Activated CD8-positive, alpha-beta memory T cell treated with anti-CD3 and anti-CD28 coated beads, Interleukin-2, amount 50 U/mL, for 4 hours (primary cell): ENCODE measurements at places on chromosomes 1 and 21.
A peak's percentile ranks its signal among the peaks of the same experiment; 100 is the strongest.

- DNase-seq: no peak
Observed at GRCh38 chr1:111280267-111280666, 10.4 kb upstream of the CHIA start.

DNA sequence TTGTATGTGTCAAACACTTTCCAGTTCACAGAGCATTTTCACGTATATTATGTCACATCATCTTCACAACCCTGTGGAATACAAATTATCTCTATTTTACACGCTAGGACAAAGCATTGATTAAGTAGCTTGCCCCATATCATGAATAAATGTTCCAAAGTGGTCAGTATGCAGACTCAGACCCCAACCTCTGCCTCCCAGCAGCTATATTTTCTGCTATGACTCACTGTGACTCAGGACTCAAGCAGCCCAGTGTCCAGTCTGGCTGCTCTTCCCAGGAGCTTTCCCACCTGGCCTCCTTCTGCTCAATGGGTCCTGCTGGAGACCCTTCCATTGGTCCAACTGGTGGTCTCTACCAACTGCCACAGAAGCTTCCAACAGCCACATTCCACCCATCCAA is 56.0 kb upstream of the RAP1A start:
- no peak for DNase-seq

- no peak for DNase-seq
Observed at GRCh38 chr1:156676820-156677615, at the start of gene NES. Gene NES, minus strand, starts transcription at chr1:156677407. Its CDS starts 143 bp downstream, at chr1:156677264.

DNA sequence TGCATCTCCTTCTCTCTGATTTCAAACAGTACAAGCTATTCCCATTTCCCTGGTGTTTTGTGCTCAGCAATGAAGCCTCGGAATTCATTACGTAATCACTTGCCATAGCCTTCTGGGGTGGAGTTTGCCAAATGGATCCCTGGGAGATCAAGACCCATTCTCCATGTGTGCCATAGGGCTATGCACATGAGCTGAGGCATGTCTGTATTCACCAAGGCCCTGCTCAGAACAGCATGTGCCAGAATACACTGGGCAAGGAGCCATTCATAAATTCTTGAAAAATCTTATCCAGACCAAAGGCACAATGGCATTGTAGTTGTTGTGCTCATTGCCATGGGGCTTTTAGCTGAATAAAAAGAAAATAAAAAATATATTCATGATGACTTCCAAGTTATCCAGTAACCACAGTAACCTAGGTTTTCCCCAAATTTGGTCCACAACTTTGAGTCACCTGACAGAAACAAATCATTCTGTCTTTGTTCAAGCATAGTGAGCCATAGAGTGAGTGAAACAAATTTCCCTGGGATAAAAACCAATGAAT is 53.0 kb downstream of the CRB1 start:
- DNase-seq: no peak

DNA sequence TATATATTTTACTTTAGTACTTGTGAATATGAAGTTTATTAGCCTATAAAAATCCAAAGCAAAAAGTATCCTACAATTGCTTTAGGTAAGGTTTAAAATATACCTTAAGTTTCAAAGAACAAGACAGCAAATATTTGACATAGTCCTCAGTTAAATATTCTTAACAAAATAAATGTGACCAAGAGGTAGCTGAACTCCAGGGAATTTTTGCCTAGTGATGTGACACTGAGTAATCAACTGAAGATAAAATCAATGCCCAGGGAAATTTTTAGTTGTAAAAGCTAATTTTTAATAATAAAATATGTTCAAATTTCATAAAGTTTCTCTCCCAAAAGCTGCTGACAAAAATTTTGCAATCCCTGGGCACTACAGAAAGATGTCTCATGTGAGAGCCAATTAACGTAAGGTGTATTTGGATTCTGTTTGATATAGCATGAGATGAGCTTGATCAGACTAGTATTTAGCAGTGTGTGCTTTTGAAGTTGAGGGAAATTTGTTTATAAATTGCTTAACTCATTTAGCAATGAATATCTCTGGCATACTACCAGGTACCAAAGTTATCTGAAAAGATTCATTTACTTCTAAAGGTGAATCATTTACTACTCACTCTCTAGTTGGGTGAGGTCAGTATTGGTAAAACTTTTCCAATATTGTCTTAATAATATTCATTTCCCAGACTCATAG is 80.2 kb upstream of the PALMD start:
- DNase-seq: no peak

DNA sequence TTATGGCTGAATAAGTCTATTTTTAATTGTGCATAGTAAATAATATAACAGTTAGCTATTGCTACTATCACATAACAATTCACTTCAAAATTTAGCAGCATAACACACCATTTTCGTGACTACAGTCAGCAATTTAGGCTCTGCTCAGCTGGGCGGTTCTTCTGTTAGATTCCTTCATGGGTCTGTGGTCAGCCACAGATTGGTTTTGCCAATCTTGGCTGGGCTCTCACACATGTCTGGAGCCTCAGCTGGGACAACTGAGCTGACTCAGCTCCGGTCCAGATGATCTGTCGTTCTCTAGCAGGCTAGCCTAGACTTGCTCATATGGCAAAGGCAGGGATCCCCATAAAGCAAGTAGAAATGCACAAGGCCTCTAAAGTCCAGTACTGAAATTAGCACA is 15.1 kb upstream of the CDC42BPA start:
- no peak for DNase-seq

GRCh38 chr1:184608581-184608980 is 146.1 kb downstream of the EDEM3 start:
- no peak for DNase-seq

DNA sequence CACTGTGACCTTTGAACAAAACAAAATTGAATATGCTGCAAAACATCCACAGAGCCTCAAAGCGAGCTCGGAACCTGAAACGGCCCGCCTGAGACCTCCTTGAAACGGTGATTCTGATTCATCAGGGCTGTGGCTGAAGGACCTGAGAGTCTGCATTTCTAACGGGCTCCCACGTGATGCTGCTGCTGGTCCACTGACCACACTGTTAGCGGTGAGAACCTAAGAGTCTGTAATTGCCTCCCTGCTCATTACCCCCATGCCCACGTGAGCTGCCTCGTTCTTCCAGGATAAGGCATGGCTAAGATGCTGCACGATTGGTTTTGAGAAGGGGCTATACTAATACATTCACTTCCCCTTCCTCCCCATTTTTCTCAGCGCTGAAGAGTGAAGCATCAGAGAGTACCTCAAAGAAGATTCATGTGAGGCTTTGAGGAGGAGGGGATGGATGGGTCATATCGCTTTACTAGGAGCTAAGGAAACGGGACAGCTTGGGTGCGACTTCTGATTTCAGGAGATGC is 9.7 kb downstream of the TLR5 start:
- no peak for DNase-seq

DNA sequence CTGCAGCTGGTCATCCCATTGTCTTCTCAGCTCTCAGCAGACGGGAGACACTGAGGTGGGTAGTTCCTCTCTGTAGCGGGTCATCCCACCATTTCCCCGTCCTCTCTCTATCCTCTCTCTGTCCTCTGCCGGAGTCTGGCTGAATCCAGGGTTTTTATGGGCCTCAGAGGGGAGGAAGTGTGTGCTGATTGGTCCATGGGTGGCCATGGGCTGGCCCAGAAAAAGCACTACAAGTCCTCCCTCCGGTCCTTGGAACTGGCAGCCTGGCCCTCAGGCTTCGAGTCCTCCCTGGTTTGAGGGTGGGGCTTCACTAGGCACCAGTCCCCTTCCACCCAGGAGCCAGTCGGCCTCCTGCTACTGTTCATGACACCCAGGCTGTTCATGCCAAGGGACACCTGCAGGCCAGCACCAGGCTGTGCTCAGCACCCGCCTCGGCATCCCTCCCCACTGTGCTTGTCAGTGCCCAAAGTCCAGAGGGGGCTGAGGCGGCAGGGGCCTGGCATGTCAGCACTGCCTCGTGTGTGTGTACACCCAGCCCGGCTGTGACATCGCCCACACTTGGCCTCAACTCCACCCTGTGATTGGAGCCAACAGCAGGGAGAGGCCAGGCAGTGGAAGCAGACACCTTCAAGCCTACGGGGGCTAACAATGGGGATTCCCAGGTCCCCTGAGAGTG is 23.0 kb upstream of the LRRC8C start:
- peak; percentile 34 for DNase-seq

- DNase-seq: no peak
Observed at GRCh38 chr1:95451054-95451453, 217.0 kb downstream of the RWDD3 start.

GRCh38 chr1:93502571-93502970 is 54.7 kb downstream of the FNBP1L start:
- DNase-seq: no peak

DNA sequence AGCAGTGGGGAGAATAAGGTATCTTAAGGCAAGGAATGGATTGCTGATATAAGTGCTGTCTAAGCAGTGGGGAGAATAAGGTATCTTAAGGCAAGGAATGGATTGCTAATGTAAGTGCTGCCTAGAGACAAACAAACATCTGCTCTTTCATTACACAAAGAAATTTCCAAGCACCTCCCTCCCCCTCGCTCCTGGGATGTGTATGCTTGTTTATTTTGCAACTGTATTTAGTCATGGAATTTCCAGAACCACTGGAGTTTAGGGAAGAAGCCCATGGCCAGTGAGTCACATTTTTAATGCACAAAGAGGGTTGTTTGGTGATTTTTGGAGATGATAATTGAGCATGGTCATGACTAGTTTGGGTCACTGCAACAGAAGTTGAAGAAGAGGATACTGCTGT is 21.5 kb downstream of the PDPN start:
- no peak for DNase-seq

DNA sequence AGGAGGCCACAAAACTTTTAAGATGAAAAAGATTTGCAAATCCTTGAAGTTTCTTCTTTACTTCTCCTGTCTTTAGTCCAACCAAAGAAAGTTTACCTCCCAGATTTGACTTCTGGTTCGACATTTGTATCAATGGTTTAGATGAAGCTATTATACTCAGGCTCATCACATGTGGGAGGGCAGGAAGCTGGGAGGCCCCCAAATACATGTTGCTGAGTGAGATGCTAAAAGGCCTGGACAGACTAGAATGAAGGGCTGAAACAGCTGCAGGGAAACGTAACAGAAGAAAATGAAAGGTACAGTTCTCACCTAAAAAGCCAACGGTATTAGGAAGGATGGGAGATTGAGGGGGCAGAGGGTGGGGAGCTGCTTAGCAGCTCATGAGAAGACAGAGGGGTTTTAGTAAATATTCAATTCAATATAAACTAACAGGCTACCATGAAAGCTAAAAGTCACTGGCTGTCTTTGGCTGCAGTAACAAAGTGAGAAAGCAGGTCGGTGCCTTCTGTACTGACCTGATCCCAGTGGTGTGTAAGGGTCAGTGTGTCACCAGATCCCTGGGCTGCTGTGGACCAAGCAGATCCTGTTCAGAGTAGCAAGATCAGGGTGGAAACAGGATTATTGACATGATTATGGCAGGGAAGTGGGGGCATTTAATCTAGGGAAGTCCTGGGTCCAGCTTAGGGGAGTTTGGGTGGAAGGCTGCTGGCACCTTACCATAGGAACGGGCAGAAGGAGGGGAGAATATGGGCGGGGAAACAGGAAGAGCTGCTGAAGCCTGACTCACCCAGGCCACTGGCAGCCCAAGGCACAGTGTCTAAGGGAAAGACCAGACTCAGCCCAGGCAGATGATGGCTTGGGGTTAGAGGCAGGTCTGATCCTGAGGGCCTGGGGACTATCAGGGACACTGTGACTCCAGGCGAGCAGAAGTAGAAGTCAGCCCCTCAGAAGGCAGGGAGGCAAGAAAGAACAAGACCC is 60.4 kb downstream of the KCNN3 start:
- no peak for DNase-seq

DNA sequence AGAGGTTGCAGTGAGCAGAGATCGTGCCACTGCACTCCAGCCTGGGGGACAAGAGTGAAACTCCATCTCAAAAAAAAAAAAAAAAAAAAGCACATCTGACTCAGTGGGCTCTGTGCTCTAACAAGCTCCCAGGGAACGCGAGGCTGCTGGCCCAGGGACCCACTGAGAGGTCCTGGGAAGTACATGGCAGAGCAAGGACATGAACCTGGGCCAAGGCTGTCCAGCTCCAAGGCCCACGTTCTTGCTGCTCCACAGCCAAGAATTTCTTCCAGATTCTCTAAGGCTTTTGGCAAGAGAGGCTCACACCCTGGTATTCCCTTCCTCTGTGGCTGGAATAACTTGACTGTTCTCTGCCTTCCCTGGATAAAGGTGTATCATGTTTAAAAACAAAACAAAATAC is 15.4 kb upstream of the AGTRAP start:
- no peak for DNase-seq

- DNase-seq: no peak
Observed at GRCh38 chr1:194846488-194846887, 1660.1 kb upstream of the B3GALT2 start.

GRCh38 chr1:191671236-191671635 is 487.0 kb upstream of the RGS18 start:
- no peak for DNase-seq

DNA sequence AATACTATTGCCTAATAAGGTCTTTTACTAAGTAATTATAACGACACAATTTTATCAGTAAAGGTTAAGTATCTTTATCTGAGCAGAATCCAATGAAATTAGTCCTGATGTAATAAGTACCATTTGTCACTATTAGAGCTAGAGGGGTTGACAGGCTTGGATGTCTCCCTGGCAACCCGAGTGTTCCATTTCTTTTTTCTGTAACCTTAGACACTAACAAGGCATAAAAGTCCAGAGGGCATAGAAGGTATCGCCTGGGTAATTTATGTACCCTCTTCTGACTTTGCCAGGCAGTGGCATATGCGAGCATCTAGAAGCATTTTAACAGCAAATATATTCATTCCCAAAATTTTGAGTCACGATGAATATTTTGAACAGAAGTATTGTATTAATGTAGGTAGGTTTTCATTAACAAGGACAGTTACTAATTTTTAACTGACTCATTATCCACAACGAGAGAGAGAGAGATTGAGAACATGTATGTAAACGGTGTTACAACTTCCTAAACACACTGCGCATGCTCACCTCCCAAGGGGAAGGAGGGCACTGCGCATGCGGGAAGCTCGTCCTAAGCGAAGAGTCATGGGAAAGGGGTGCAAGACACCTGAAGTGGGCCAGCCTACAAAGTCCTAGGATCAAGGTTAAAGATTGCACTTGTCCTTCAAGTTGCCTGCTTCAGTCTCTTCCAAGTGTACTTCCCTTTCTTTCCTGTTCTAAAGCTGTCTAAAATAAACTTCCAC is 423.9 kb downstream of the DSCAM start:
- DNase-seq: no peak

DNA sequence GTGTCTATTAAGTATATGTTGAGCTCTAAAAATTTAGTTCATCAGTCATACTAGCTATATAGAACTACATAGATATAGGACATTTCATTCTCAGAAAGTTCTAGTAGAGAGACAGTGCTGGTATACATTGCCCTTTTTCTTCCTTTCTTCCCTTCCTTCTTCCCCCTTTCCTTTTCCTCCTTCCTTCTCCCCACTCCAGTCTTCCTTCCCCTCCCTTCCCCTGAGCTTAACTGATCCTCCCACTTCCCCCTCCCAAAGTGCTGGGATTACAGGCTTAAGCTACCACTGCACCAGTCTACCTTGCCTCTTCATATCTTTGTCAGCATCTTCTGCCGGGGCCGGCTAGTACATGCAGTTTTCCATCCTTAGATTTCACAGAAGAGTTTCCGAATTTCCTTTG is 12.1 kb downstream of the THRAP3 start:
- no peak for DNase-seq

GRCh38 chr1:113265196-113265595 is 125.1 kb upstream of the MAGI3 start:
- no peak for DNase-seq
